ENCODE measurements at places on chromosomes 1 and 21. TPM values are rescaled to one million over a fixed set of nuclear protein-coding genes. Genes with fewer than 3 reads are reported as not detected.

CFHR5 gene
- not detected for total RNA-seq

PLPP3 gene
- 87.7 TPM for total RNA-seq

DNA sequence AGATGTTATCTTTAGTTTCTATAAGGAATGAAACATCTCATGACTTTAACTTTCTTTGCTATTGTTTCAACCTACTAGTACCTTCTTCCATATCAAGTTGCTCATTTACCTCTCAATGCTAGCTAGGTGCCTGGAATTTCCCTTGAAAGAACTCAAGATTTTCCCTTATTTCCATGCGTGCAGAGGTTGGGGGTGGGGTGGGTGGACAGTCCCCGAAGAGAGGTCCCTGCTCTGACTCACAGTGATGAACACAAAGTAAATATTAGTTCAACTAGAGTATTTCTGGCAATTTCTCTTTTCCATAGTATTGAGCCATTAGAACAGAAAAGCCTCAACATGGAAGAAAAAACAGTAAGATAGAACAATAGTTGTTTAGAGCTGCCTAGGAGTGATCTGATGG lies 239.0 kb upstream of the ZP4 start:
- H3K27ac ChIP-seq = no peak overlapping the region
- no peaks in the 10 kb centered on the region for H3K27me3 ChIP-seq
- H3K36me3 ChIP-seq = no peaks in the 10 kb centered on the region
- H3K4me1 ChIP-seq = no peaks in the 10 kb centered on the region

- H3K36me3 ChIP-seq = no peaks in the 10 kb centered on the region
- no peak for DNase-seq
- no peaks in the 10 kb centered on the region for H3K27me3 ChIP-seq
- no peaks in the 10 kb centered on the region for H3K4me1 ChIP-seq
- no peak overlapping the region for H3K27ac ChIP-seq
Measured at GRCh38 chr1:162220009-162220539, 150.6 kb downstream of the NOS1AP start.

DNA sequence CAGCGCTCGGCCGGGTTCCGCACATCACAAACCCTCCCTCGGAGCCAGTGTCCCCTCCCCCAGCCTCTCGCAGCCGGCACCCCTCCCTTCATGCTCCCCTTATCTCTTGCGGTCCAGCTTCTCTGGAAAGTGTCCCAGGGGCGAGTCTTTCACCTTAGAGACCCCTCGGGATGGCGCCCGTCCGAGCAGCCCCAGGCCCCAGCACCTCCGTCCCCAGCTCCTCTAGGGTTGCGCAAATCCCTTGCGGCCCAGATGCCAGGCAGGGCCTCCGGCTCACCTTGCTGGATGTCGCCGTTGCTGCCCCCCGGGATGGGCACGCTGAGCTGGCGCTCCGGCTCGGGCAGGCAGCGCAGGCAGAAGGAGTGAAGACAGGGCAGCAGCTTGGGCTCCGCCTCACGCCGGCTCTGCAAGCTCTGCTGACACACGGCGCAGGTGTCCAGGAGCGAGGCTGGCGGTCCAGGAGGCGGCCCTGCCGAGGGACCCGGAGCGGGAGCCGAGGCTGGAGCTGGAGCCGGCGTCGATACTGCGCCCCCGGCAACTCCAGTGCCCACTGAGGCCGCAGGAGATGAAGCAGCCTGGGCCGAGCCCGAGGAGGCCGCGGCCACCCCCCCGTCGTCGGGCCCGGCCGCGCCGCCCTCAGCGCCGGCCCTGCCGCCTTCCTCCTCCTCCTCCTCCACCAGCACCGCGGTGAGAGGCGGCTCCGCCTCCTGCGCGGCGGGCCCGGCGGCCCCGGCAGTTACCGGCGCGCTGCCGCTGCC lies 550 bp downstream of the TRIM33 start:
- peak overlapping the region; percentile 92 for H3K4me3 ChIP-seq
- H3K27ac ChIP-seq = peak overlapping the region; percentile 98
- no peaks in the 10 kb centered on the region for H3K27me3 ChIP-seq
- H3K36me3 ChIP-seq = no peaks in the 10 kb centered on the region
- H3K4me1 ChIP-seq = peaks cover 24% of the 10 kb centered on the region

Measured in ascending aorta (tissue), 2 donors.